Urinary bladder (tissue), 4 donors: ENCODE measurements at places on chromosomes 7 and 10. TPM values are rescaled to one million over a fixed set of nuclear protein-coding genes. Genes with fewer than 3 reads are reported as not detected.

INTS1 gene
- 13.7 TPM for total RNA-seq

OGDHL gene
- total RNA-seq: 0.79 TPM

DNA sequence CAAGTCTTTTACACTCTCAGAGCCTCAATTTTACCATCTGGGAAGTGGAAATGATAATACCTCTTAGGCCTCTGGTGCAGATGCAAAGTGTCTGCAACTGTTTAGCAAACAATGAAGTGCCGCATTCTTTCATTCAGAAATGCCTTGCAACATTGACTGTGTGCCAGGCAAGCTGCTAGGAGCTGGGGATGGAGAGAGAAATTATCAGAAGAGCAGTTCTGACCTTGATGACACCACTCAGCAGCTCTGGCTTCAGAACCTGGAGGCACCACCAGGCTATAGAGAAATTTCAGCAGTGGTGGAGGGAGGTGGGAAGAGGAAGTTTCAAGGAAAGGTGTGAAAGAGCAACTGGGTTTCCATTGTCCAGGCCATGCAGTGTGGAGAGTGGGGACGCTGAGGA lies 78.1 kb upstream of the HABP2 start:
- no peak for DNase-seq

DNA sequence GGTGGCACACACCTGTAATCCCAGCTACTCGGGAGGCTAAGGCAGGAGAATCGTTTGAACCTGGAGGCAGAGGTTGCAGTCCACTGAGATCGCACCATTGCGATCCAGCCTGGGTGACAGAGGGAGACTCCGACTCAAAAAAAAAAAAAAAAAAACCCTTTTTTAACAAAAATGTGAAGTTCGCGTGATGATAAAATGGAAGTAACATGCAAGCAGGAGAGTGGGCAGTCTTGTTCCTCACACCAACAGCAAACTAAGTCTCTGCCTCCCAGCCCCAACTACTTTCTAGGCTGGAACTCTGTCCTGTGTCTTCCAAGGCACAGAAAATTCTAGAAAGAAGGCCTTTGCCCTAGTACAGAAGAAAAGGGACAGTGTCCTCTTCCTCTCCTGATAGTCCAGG lies 11.3 kb downstream of the PIK3AP1 start:
- no peak for DNase-seq

DNA sequence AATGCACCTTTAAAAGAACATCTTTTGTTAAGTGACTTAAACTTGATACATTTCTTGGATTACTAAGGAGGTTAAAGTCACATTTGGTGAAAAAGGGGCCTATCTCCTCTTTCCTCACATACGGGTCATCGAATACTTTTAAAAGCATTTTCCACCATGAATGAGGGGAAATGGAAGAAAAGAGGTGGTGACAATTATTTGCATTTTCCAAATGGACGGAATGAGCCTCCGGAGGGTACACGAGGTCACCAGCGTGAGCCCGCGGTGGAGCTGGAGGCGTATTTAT lies 1.0 kb upstream of the BMPR1A start:
- DNase-seq: no peak

DNA sequence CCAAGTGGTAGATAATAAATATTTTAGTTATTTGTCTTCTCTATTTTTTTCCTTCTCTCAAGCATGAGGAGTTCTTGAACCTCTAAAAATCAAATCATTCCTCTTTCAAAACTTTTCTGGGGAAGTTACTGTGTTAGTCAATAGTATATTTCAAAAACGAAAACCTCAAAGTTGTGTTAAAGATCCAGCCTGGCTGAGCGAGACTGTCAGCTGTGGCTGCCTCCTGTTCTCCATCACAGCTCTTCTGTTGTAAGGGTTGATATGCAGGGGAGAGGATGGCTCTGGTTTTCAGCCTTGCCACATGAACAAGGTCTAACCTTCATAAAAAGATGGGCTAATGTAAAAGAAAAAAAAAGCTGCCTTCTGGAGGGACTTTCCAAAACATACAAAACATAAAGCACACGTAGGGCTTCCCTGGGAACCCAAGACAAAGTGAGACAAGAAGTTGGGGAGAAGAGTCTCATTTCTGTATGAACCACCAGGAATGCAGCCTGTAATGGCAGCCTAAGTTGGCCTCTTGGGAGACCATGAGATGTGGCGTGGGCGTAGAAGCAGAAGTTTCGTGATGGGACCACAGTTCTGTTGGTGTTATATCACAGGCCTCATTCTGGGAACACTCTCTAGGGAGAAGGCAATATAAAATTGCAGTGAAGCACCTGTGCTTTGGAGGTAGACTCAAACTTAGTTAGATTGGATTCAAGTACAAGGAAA lies 77.9 kb upstream of the FHIP2A start:
- no peak for DNase-seq

CDHR1 gene
- 0.32 TPM for total RNA-seq

GRCh38 chr7:253581-254336 lies 36.2 kb upstream of the FOXL3 start:
- no peak for DNase-seq

GRCh38 chr10:121822180-121822579 lies 105.7 kb downstream of the ATE1 start:
- DNase-seq: no peak
